Nephron progenitor cell (in vitro differentiated cells): ENCODE measurements at places on chromosomes 4 and X.
A peak's percentile ranks its signal among the peaks of the same experiment; 100 is the strongest.

- H3K36me3 ChIP-seq, result no peaks in the 10 kb centered on the region
- no peak overlapping the region for H3K4me3 ChIP-seq
These were observed 255.4 kb downstream of the TLL1 start for GRCh38 chr4:166128403-166128802.

GRCh38 chrX:857376-857775 lies 226.8 kb downstream of the SHOX start:
- peaks cover 23% of the 10 kb centered on the region for H3K4me1 ChIP-seq
- H3K27ac ChIP-seq, result peak overlapping the region; percentile 9
- no peak for DNase-seq
- no peak overlapping the region for H3K4me3 ChIP-seq

- no peaks in the 10 kb centered on the region for H3K27me3 ChIP-seq
- peak; percentile 71 for DNase-seq
- peaks cover 33% of the 10 kb centered on the region for H3K4me1 ChIP-seq
- peaks cover 18% of the 10 kb centered on the region for H3K36me3 ChIP-seq
- H3K4me3 ChIP-seq, result peak overlapping the region; percentile 99
These were observed 581 bp downstream of the UBE2K start for GRCh38 chr4:39698424-39699009.

- no peak for DNase-seq
- H3K4me3 ChIP-seq, result no peak overlapping the region
- peaks cover 9% of the 10 kb centered on the region for H3K27me3 ChIP-seq
- no peaks in the 10 kb centered on the region for H3K36me3 ChIP-seq
- H3K4me1 ChIP-seq, result peaks cover 10% of the 10 kb centered on the region
These were observed 97.1 kb downstream of the REELD1 start for GRCh38 chr4:146311238-146311970.

DNA sequence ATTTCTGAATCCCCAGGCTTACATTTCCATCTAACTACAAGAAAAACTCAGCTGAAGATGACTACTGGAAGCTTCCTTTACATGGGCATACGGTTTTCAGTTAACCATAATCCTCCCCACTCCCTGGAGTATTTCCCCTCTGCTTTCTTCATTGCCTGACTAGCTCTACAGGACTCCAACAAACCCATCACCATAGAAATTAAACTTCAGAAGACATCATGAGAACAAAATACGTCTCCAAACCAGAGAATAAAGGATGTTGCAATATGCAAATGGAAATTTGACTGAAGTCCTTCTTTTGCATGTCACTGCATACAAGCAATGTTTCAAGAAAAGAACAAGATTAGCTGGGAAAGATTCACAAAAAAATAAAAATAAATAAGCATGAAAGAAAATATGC lies 170.2 kb upstream of the PCDH18 start:
- H3K27me3 ChIP-seq, result no peaks in the 10 kb centered on the region
- H3K4me3 ChIP-seq, result no peak overlapping the region
- no peak for DNase-seq
- H3K4me1 ChIP-seq, result peaks cover 14% of the 10 kb centered on the region
- H3K36me3 ChIP-seq, result no peaks in the 10 kb centered on the region

DNA sequence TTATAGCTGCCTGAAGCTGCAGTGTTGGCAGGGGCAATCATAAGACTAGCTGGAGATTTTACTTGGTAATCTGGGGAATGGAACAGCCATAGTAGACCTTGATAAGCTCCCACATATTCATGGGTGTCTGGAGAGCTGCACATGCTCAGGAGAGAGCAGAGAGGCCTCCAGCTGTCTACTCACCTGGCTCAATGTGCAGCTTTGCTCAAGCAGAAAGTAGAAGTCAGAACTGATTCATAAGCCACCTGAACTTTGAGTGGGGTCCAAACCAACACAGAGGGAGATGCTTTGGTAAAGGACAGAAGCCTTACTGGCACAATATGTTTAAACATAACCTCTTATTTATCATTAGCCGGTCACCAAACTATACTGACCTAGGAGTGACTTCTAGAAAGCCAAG lies 54.4 kb downstream of the KDM6A start:
- peaks cover 67% of the 10 kb centered on the region for H3K36me3 ChIP-seq
- H3K4me1 ChIP-seq, result peaks cover 5% of the 10 kb centered on the region
- no peak overlapping the region for H3K27ac ChIP-seq
- no peak overlapping the region for H3K4me3 ChIP-seq
- H3K27me3 ChIP-seq, result peaks cover 5% of the 10 kb centered on the region

DNA sequence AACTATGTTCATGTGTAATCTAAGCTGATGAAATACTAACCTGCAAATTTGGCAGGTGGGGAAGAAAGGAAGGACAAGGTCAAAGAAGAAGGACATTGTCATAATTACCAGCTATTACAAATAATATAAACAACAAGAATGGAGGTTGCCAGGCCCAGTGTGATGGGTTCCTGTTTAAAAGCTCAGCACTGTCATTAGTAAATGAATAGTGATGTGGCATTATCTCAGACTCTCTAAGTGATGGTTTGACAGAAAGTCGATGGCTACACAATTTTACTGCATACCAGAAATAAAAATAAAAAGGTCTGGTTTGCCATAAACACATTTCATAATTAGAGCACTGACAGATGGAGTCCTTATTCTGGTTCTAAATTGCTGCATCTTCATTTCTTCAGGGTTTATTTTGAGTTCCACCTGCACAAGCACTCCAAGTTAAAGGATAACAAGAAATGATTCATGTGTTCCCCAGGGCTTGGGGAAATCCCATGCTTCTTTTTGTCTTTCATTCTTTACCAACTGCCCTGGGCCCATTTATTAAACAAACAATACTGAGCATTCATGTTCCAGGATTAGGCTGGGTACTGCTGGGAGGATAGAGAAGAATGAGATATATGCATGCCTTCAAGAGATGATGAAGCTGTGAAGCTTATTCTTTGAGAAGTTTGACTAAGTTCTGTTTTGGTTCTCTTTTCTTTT lies 367.8 kb upstream of the RASGEF1B start:
- no peak for DNase-seq
- no peak overlapping the region for H3K27ac ChIP-seq
- H3K4me1 ChIP-seq, result peaks cover 4% of the 10 kb centered on the region

- no peak overlapping the region for H3K27ac ChIP-seq
- no peaks in the 10 kb centered on the region for H3K36me3 ChIP-seq
- H3K4me1 ChIP-seq, result peaks cover 5% of the 10 kb centered on the region
- H3K27me3 ChIP-seq, result peaks cover 3% of the 10 kb centered on the region
These were observed 140.1 kb upstream of the TTC29 start for GRCh38 chr4:147085781-147086180.

DNA sequence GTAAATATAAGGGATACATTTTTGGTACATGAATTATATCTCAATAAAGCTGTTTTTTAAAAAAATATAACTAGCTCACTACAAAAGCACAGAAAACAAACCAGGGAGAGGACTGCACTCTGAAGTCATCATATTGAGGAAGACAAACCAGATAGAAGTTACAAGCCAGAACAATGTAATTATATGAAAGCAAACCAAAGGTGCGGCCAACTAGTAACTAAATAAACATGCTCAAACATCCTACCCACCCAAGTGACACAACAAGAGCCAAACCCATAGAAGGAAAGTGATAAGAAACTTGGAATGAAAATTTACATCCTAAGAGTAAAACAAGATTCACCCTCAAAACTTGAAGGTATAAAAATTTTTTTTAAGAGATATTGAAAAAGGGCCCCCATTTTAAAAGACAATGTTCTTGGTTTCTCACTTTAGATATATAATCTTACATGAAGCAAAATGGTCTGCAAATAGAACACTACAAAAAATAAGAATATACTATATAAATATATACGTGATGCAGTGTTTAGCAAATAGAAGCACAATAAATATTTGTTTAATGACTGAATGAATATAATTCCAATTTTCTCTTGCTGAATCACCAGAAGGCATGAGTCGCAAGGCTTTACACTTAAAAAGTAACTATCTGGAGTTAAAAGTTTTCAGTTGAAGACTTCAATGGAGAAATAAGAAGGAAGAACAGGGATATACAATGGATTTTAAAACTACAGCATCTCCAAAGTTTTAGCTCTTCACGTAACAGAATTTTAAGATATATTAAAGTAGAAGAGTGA lies 4.0 kb upstream of the SH3D19 start:
- H3K36me3 ChIP-seq, result no peaks in the 10 kb centered on the region
- no peak for DNase-seq
- H3K27me3 ChIP-seq, result no peaks in the 10 kb centered on the region
- peaks cover 12% of the 10 kb centered on the region for H3K4me1 ChIP-seq
- no peak overlapping the region for H3K4me3 ChIP-seq
- no peak overlapping the region for H3K27ac ChIP-seq

DNA sequence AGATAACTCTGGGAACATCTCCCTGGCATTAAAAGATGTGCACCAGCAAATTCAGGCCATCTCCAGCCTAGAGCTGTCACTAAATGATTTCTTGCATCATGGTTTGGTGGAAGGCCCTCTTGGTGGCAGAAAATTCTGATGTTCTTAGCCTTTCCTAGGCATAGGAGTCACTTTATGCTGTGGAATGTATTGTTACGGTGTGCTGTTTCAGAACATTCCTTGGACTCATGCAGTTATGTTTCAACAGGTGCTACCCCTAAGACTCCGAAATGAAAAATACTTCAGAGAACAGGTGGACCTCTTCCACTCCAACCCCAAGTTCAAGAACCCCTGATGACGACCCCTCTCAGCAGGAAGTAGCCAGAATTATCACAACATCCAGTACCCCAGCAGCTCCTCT lies 20.3 kb upstream of the PAPSS1 start:
- peak overlapping the region; percentile 84 for H3K27ac ChIP-seq
- peaks cover 8% of the 10 kb centered on the region for H3K36me3 ChIP-seq
- no peak for DNase-seq
- no peak overlapping the region for H3K4me3 ChIP-seq
- H3K27me3 ChIP-seq, result peaks cover 2% of the 10 kb centered on the region
- peaks cover 20% of the 10 kb centered on the region for H3K4me1 ChIP-seq

DNA sequence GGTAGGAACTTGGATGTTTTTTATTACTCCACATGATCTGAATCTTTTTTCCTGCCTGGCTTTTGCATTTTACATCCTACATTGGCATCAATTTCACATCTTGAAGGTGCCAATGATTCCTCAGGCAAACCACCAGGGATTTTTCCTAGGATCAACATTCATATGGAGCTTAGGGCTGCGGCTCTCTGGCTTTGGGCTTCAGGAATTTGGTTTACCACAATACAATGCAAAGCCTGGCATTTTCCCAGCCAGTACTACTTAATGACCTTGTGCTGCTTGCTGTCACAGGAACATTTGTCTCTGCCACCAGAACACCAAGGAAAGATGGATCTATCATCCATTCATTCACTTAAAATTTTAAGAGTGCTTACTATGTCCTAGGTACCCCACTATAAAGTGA lies 180.7 kb downstream of the PDGFC start:
- H3K4me1 ChIP-seq, result peaks cover 42% of the 10 kb centered on the region
- H3K36me3 ChIP-seq, result no peaks in the 10 kb centered on the region
- DNase-seq, result peak; percentile 9
- no peaks in the 10 kb centered on the region for H3K27me3 ChIP-seq

DNA sequence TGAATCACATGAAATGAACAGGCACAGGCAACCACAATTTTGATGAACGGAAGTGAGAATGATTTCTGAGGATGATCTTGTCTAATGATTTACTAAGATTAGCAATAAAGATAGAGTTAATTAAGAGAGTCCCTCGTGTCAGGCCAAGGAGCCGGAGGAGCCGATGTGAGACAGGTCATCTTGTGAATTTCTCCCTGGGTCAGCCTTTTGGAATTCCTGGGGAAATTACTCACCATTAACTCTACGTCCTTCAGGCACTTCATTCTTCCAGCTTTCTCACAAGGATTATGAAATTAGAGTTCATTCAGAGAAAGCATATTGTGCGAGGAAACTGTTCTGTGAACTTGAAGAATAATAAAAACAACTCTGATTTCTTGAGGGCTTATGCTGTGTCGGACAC lies 86.7 kb downstream of the PSAPL1 start:
- H3K27me3 ChIP-seq, result peaks cover 15% of the 10 kb centered on the region
- no peak overlapping the region for H3K27ac ChIP-seq
- peaks cover 42% of the 10 kb centered on the region for H3K4me1 ChIP-seq
- peaks cover 10% of the 10 kb centered on the region for H3K36me3 ChIP-seq
- no peak for DNase-seq

DNA sequence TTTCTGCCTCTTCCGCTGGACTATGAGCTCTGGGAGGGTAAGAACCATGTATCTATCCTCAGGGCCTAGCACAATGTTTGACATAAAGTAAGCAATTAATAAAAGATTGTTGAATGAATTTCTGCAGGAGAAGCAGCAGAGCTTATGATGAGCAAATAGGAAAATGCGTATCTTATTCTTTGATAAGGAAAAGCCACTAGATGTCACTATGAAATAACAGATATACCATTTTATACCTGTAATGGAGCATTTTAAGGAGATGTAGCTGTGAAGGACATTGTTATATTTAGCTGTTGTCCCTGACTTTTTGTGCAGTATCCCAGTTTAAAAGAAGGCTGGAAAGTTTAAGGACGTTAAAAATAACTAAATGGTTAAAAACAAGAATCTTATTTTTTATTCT lies 147.2 kb upstream of the MBNL3 start:
- H3K36me3 ChIP-seq, result no peaks in the 10 kb centered on the region
- H3K4me3 ChIP-seq, result no peak overlapping the region
- H3K27me3 ChIP-seq, result peaks cover 17% of the 10 kb centered on the region
- H3K27ac ChIP-seq, result no peak overlapping the region
- peaks cover 23% of the 10 kb centered on the region for H3K4me1 ChIP-seq
- DNase-seq, result no peak

DNA sequence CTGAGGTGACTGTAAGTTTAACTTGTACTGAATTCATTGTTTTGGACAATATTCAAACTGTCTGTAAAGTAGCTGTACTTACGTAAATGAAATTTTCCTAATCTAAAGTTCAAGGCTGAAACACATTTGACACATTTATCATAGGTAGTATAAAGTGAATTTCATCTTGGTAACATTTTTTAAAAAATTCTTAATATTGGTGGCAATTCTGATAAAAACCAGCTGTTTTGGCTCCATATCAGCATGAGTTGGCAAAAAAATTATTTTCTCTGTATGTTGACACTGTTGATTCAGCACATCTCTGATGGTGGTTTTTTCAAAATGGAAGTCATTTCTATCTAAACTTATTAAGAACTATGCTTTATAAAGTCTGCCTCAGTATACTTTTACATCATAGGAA lies 30.9 kb downstream of the CXorf58 start:
- H3K27ac ChIP-seq, result no peak overlapping the region
- no peaks in the 10 kb centered on the region for H3K4me1 ChIP-seq
- H3K36me3 ChIP-seq, result no peaks in the 10 kb centered on the region
- no peak overlapping the region for H3K4me3 ChIP-seq
- peaks cover 9% of the 10 kb centered on the region for H3K27me3 ChIP-seq
- DNase-seq, result no peak

GRCh38 chr4:120693816-120694215 lies 228.7 kb downstream of the PRDM5 start:
- peaks cover 18% of the 10 kb centered on the region for H3K4me1 ChIP-seq
- H3K36me3 ChIP-seq, result no peaks in the 10 kb centered on the region
- H3K27ac ChIP-seq, result no peak overlapping the region

GRCh38 chr4:149168645-149169044 lies 647.0 kb downstream of the IQCM start:
- H3K27me3 ChIP-seq, result peaks cover 4% of the 10 kb centered on the region
- H3K36me3 ChIP-seq, result no peaks in the 10 kb centered on the region
- no peak overlapping the region for H3K4me3 ChIP-seq
- no peak overlapping the region for H3K27ac ChIP-seq
- no peaks in the 10 kb centered on the region for H3K4me1 ChIP-seq
- no peak for DNase-seq

GRCh38 chr4:48109413-48110263 lies 24.4 kb downstream of the TXK start:
- DNase-seq, result no peak
- H3K4me1 ChIP-seq, result peaks cover 5% of the 10 kb centered on the region
- H3K27ac ChIP-seq, result no peak overlapping the region
- peaks cover 3% of the 10 kb centered on the region for H3K27me3 ChIP-seq
- no peaks in the 10 kb centered on the region for H3K36me3 ChIP-seq

- DNase-seq, result no peak
- peaks cover 2% of the 10 kb centered on the region for H3K36me3 ChIP-seq
- H3K27ac ChIP-seq, result no peak overlapping the region
- no peak overlapping the region for H3K4me3 ChIP-seq
- peaks cover 2% of the 10 kb centered on the region for H3K27me3 ChIP-seq
- peaks cover 22% of the 10 kb centered on the region for H3K4me1 ChIP-seq
These were observed 2.2 kb downstream of the KCND1 start for GRCh38 chrX:48969471-48969870.
